ENCODE measurements at places on chromosomes 3 and 15.

GRCh38 chr3:132738314-132738713, 16.1 kb upstream of the NPHP3 start:
- DNase-seq = no peak

GRCh38 chr15:63946524-63947065, 99.7 kb downstream of the DAPK2 start:
- no peak for DNase-seq

DNA sequence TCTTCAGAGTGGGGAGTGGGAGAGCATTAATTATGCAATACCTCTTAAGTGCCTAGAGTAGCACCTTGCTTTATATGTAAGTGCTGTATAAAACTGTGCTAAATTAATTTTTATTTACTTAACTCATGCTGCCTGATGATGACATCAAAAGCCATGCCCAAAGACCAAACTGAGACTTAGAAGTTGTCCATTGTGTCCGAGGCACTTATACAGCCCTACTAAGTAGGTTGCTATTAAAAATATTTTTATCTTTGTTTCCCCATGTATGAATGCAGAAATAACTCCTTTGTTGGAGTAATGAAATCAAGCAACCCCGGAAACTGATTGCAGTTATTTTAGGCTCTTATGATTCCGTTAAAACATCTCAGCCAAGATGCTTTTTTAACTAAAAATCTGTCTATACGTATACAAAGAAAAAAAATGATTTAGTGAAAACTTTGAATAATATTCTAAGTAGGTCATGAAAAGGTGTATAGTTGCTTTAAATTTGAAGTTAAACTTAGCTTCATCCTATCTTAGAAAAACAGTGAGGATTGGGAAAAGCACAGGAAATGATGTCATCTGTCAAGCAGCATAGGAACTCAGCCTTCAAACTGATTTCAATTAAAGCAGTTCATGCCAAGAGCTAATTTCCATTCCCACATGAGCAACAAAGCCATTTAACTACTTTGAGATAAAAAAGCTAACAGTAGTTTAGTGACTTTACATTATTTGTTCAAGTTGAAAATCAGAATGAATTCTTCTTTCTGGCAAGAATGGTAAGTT, 43.0 kb downstream of the FBN1 start:
- no peak for DNase-seq

- no peak for DNase-seq
Measured at GRCh38 chr15:84721371-84721770, 5.4 kb upstream of the SEC11A start.

DNA sequence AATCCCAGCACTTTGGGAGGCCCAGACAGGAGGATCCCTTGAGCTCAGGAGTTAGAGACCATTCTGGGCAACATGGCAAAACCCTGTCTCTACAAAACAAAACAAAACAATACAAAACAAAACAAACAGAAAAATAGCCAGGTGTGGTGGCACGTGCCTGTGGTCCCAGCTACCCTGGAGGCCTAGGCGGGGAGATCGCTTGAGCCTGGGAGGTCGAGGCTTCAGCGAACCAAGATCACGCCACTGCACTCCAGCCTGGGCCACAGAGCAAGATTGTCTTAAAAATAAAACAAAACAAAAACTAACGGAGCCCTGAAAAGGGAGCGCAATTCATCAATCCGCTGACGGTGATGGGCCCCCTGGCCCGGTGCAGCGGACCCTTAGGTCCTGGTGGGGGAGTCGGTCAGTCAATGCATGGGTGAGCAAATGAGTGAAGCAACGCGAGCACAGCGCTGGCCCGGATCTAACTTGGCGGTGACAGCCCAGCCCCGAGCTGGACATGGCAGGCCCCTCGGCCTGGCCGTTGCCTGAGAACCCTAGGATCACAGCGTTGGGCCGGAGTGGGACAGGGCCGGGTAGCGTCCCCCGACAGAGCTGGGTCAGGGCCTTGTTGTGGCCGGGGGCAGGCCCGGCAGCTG, 52.4 kb upstream of the BLM start:
- DNase-seq = no peak

- no peak for DNase-seq
Measured at GRCh38 chr3:169835533-169835932, 22.8 kb upstream of the LRRC34 start.

Data from C1 segment of cervical spinal cord (tissue), 14 donors.